CD4-positive, alpha-beta T cell treated with Interleukin-6 at 100 ng/mL for 8 hours (primary cell): ENCODE measurements at places on chromosomes 6 and 20.

DNA sequence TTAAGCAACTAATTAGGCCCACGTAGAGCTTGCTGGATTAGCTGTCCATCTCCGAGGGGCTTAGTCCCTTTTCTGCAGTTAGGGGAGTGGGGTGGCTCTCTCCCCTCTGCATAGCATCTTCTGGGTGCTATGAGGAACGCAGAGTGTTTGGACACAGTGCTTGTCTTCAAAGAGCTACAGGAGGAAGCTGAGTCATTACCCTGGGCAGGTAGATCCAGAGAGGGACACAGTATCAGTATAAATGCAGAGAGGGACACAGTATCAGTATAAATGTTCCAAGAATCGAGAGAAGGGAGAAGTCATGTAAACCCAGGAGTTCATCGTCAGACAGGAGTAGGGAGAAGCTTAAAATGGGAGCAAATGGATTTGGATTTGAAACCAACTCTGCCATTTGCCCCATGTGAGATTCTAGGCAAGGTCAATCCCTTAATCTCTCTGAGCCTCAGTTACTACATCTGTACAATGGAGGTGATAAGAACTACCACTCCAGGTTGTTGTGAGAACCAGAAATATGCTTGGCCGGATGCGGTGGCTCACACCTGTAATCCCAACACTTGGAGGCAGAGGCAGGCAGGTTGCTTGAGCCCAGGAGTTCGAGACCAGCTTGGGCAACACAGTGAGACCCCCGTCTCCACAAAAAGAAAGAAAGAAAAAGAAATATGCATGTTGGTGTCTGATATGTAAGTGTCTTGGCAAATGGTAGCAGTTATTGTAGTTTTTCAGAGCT, 5.5 kb upstream of the GHRH start:
- DNase-seq: no peak

DNA sequence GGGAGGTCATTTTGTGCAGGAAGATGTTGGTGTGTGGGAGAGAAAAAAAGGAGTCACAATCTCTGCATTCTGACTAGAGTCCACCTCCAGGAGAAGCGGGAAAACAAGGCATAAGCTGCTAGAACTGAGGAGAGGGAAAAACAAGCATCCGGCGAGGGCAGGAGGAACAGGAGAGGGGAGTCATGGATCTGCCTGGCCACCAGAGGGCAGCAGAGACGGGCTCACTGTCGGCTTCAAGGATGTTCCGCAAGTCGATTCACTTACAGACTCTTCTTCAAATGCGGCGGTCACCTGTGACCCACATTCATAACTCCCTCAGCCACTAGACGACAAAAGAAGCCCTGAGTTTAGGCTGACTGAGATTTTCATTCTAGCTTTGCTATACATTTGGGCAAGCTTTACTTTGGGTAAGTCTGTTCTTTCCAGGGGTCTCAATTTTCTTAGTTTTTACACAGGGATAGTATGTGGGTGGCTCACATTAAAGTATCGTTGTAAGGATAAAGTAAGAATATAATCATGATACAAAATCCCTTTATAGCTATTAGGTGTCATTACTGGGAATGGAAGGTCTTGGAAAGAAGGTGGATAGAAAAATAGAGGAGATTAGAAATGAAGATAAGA, 6.6 kb upstream of the BTNL2 start:
- DNase-seq: peak; percentile 82

DNA sequence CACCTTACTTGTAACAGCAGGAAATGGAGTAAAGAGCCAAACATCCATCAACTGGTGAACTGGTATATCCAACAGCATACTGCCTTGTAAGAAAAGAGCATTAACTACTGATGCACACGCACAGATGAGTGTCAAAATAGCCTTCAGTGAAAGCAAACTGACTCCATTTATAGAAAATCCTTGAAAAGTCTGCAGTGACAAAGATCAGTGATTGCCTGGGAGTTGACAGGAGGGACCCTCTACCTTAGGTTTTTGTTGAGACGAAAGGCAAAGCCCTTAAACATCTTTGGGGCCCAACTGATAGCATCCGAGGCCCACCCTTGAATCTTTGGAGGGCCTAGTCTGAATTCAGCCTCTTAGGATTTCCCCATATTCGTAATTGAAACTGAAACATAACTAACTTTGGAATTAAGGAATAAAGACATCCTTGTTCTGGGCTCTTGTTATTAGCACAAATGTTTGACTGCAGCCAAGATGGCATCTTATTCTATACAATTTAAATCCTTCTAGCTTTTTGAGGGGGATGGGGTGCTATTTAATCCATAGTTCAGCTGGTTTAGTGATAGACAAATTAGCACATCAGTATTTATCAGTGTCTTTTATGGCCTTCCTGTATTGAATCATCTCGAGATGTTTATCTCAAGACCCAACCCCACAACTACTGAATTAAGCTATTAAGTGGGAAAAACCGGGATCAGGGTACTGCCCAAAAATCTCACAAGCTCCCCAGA, 13.0 kb downstream of the FBXO5 start:
- DNase-seq: no peak

DNA sequence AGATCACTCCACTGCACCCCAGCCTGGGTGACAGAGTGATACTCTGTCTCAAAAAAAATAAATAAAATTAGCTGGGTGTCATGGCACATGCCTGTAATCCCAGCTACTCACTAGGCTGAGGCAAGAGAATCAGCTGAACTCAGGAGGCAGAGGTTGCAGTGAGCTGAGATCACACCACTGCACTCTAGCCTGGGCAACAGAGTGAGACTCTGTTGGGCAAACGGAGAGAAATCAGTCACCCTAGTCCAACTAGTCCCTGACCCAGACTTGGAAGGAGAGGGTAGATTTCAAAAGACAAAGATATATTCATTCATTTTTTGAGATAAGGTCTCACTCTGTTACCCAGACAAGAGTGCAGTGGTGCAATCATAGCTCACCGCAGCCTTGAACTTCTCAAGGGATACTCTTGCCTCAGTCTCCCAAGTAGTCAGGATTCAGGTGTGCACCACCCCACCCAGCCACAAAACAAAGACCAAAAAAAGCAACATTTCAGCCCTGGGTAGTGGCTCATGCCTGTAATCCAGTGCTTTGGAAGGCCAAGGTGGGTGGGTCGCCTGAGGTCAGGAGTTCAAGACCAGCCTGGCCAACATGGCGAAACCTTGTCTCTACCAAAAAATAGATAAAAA, 26.2 kb upstream of the NCOA3 start:
- no peak for DNase-seq

DNA sequence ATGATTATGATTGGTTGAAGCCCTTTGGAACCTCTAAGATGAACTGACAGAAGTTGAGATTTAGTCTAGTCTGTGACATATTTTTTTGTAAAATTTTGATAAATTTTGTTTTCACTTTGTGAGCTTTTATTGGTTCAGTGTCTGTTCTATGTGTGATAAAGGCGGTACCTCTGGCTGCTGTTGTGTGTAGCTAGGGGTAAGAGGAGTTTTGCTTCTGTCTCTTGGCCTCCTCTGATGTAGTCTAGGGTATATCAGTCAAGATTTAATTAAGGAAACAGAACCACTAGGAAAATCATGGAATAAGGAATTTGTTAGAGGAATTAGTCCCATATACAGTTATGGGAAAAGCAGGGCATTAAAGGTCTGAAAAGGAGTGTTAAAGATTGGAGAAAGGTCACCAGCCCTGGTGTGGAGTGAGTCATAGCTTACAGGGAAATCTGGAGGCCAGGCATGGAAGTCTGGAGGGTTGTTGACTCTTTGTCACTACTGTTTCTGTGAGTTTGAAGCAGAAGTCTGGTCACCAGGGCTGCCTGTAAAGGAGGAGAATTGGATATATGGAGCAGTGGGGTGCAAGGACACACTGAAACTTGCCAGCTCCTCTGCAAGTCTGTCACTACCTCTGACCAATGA, 28.5 kb downstream of the CDC5L start:
- DNase-seq: no peak

DNA sequence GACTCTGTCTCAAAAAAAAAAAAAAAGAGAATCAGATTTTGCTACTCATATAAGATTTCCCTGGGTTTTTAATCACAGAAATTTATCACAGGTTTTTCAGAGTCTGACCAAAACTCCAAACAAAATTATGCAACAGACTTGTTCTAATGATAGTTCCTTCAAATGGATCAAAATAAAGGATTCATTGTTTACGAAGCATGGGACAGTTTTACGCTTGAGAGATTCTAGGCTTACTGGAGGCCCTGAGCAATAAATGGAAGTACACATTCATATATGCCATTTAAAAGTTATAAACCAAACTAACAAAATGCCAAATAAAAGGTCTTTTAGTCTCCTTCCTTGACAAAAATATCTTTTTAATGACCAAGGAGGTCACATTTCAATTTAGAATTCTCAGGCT, 245.1 kb upstream of the KCNQ5 start:
- DNase-seq: no peak

DNA sequence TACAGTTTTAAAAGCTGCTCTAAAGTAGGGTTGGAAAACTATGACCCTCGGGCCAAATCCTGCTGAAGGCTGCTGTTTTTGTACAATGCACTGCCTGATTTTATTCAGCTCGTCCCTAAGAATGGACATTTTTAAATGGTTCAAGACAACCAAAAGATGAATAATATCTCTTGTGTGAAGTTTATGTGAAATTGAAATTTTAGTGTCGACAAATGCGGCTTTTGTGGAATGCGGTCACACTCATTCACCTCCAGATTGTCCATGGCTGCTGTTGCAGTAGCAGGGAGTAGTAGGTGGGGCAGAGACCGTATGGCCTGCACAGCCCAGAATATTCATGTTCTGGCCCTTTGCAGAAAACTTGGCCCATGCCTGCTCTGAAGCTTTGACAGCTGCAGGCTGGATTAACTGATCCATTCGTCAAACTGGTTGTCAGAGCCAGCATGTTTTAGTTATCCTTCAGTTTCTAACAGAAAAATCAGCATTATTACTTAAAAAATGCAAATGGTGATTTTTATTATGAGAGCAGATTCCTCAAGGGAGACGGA, 91.6 kb downstream of the PSMG4 start:
- no peak for DNase-seq

GRCh38 chr20:20897922-20898321, 185.5 kb upstream of the RALGAPA2 start:
- no peak for DNase-seq

DNA sequence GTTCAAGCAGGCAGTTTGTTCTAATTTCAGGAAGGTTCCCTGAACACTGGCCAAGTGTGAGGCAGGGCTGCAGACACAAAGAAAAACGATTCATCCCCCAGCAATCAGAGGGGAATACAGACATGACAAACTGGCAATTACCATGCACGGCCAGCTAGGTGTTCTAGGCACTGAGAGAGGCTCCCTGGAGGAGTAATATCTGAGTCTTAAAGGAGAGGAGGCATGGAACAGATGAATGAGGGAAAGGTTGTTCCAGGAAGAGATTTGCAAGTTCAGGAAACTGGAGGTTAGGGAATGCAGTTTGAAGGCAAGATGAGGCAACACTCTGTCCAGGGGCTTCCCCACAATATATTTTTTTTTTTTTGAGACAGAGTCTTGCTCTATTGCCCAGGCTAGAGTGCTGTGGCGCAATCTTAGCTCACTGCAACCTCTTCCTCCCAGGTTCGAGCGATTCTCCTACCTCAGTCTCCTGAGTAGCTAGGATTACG, 11.1 kb downstream of the RRAGD start:
- no peak for DNase-seq

- no peak for DNase-seq
These were observed 103.7 kb upstream of the SALL4 start for GRCh38 chr20:51906049-51906448.

GRCh38 chr20:46158476-46158987, 40.4 kb downstream of the CD40 start:
- DNase-seq: no peak

GRCh38 chr6:89368999-89369398, 16.5 kb upstream of the UBE2J1 start:
- DNase-seq: no peak

GRCh38 chr6:114087496-114087895, 116.5 kb upstream of the HDAC2 start:
- no peak for DNase-seq

- no peak for DNase-seq
These were observed 121.0 kb downstream of the SYNDIG1 start for GRCh38 chr20:24590178-24590982.

DNA sequence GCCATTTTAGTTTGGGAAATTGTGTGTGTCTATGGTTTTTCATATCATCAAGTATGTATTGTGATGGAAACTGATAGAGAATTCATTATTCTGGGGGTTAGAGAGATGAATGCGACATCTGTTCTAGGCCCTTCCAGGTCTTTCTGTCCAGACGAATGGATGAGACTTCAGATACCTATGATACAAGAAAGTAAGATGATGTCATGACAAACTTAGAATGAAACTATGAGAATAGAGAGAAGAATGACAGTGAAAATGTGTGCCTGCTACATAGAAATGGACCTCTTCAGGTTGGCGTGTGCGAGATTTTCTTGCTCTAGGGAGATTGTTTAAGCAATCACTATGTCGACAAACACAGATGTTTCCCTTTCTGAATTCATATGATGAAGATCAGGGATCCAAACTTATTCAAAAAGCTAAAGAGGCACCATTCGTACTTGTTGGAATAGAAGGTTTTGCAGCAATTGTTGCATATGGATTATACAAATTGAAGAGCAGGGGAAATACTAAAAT, 76.1 kb downstream of the SCAND1 start:
- no peak for DNase-seq

DNA sequence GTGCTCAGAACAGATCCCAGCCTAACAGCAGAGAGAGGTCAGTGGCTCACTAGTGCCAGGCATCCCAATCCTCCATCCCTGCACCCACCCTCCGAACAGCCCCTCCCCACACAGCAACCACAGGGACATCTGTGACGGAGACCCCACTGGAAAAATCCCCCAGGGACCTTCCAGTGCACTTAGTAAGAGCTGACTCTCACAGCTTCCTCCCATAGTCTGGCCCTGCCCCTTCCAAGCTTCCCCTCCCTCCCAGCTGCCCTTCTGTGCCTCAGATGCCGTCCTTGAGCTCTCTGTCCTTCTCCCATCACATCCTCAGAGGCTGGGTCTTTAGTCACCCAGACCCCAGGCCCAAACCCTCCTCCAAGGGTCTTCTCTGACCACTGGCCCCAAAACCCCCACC, 9.7 kb upstream of the THBS2 start:
- DNase-seq: no peak

- no peak for DNase-seq
These were observed 132.1 kb upstream of the SALL4 start for GRCh38 chr20:51934301-51935002.

GRCh38 chr6:6586671-6587526, 1.6 kb upstream of the LY86 start:
- DNase-seq: no peak

- DNase-seq: no peak
These were observed 14.9 kb downstream of the CST3 start for GRCh38 chr20:23622839-23623343.

- no peak for DNase-seq
These were observed 31.6 kb upstream of the CCN2 start for GRCh38 chr6:131982740-131983259.

GRCh38 chr6:111406200-111406721, 76.8 kb downstream of the REV3L start:
- no peak for DNase-seq

DNA sequence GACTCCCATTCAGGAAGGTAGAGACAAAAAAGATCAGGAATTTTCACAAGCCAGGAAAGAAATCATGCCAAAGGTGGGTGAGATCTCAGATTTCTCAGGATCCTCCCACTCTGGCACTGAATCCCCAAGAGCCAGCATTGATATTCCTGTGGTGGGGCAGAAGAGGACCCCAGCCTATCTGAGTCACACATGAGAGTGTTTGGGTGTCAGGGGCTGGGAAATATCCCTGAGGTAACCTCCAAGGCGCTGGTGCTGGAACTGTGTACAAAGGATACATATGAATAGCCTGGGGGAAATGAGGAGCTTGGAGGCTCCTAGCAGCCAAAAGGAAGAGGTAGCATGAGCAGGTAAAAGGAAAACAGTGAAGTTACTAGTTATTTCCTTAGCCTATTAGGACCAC, 369.4 kb downstream of the BTBD9 start:
- DNase-seq: no peak
